ENCODE measurements at places on chromosomes 2 and 18.

- no peak for DNase-seq
Measured at GRCh38 chr18:74534981-74535649, 815 bp downstream of the CNDP1 start.

DNA sequence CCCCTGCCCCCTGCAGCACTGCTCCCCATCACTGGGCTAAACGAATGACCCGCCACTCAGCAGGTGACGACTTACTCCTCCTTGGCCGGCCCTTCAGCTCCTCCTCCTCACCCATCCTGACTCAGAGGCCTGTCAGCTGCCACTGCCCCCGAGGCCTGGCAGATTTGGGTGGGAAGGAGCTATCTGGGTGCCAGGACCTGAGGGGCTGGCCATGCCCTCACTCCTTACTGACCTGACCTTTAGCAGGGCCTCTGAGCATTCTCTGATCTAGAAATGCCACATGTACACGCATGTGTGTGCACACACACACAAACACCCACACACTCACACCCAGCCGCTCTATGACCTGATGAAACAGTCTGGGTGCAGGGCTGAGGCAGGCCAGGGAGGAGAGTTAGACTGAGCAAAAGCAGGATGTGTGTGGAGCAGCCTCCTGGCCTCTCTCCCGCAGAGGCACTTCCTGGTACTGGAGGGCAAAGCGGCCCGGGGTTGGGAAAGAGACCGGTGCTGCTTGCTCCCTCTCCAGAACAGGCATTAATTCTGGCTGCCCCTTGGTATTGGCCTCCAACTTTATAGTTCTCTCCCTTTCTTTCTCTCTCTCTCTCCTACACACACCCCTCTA lies 68.0 kb downstream of the ZFP36L2 start:
- DNase-seq: no peak

DNA sequence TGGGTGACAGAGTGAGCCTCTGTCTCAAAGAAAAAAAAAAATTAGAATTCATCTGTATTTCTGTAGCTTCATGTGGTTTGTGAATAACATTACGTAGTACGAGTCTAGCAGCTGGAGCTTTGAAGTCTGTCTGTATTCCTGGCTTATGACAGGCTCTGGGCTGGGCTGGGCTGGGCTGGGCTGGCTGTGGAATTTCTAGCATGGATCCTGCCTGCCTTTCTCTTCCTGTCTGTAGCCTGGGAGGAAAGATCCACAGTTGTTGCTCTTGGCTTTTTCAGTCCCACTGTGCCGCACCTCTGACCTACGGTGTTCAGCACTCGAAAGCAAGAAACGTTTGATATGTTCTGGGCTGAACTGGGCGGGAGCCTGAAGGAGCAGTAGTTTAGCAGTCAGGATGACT lies 55.4 kb downstream of the BOLA3 start:
- no peak for DNase-seq

- no peak for DNase-seq
Measured at GRCh38 chr2:236887531-236887930, 198.2 kb upstream of the COPS8 start.

GRCh38 chr18:78293540-78293939 lies 686.1 kb upstream of the SALL3 start:
- no peak for DNase-seq

DNA sequence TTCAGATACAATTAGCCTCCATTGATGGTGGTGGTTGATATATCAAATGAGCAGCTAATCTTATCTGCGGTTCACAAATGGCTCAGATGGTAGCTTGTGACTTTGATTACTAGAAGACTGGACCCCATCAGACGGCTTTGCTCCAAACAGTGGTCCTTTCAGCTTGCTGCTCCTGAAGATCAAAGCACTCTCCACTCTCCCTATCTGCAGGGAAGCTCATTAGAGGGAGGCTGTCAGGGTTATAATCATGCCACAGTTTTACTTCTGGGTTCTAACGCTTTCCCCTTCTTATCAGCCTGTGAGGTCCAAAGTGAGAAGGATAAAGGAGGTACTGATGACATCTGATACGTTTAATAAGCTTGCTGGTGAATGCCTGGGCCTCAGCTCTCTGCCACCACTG lies 247.1 kb upstream of the NT5C1B start:
- no peak for DNase-seq

DNA sequence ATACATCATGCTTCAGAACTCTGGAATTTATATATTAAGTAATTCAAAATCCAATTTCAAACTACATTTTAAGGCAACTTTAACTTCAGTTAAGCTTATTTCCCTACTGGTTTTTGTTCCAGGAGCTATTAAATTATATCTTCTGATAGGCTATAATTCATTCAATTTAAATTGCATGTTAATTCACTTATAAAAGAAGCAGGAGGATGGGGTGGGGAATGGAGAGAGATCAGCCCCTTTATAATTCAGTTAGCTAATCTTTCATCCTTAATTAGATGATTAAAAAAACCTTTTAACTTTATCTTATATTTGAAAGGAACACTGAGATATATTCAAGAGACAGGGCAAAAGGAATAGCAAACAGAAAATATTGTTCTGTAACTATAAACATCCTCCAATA lies 86.8 kb downstream of the AKAIN1 start:
- no peak for DNase-seq

All from kidney (tissue), 22 donors.